Renal cortex interstitium (tissue), 15 donors: ENCODE measurements at places on chromosomes 5 and 9. TPM values are rescaled to one million over a fixed set of nuclear protein-coding genes. Genes with fewer than 3 reads are reported as not detected.

DNA sequence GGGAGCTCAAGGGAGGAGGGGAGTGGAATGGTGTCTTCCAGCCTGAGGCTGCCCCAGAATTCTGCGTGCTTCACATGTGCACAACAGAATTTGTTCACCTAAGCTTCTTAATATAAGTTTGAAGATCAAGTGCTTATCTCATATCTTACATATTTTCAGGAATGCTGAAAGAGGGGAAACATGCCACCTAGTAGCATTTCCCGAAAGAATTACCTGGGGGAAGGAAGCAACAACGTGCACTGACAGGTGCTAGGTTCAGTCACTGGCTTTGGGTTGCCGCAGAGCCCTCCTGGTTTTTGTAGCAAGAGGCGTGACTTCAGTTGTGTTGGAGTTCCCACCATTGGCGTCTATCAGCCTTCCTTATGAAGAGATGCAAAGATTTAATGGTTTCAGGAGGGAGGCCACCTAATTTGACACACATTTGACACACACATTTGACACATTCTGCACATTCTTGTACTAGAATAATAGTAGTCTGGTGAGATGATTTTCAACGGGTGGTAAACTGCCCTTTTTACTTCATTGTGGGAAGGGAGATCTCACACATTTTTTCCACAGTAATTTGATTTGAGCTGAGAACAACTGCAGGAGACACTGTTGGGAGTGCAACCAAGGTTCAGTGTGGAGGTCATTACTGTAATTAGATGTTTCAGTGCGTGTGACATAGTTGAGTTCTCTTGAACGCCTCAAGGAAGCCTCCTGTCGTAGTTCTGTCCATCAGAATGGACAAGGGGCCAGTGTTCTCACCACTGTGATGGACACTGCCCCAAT, 481.3 kb downstream of the CCDC171 start:
- DNase-seq: no peak

DNA sequence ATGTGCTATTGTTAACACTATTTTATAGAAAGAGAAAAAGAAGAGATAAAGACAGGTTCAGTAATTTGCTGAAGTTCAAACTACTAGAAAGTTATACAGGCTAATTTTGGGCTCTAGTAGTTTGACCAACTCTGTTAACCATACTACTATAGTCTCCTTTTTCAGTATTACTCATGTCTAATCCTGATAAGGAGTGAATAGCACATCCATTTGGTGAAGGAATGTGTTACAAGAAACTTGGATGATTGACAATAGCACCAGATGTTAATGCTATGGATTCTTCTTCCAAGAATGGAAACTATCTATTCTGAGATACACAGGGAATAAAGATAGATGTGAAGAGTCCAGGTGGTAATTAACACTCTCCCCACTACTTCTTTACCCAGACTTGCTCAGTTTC, 677.3 kb downstream of the PRELID2 start:
- DNase-seq: no peak

DNA sequence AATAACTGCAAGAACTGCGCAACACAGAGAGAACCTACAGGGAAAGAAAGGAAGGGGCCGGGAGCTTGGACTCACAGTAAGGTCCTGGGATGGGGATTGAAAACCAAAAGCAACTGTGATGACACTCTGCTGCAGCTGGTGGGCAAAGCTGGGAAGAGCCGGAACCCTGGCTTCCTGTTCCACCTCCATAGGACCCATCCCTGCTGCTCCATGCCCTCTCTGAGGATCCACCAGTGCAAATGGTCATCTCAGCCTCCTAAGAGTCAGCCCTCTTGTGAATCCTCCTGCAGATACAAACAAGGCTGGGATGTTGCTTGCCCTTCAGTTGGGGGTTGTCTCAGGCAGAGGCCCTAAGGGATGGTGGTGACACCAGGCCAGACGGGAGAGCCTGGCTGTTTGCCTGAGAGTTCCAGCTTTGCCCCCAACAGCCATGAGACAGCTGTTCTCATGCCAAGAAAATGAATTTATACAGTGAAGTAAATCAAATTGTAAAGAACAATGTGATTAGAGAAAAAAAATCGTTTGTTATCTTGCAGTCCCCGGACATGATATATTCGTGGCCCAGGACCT, 90.8 kb downstream of the TENT4A start:
- no peak for DNase-seq

DNA sequence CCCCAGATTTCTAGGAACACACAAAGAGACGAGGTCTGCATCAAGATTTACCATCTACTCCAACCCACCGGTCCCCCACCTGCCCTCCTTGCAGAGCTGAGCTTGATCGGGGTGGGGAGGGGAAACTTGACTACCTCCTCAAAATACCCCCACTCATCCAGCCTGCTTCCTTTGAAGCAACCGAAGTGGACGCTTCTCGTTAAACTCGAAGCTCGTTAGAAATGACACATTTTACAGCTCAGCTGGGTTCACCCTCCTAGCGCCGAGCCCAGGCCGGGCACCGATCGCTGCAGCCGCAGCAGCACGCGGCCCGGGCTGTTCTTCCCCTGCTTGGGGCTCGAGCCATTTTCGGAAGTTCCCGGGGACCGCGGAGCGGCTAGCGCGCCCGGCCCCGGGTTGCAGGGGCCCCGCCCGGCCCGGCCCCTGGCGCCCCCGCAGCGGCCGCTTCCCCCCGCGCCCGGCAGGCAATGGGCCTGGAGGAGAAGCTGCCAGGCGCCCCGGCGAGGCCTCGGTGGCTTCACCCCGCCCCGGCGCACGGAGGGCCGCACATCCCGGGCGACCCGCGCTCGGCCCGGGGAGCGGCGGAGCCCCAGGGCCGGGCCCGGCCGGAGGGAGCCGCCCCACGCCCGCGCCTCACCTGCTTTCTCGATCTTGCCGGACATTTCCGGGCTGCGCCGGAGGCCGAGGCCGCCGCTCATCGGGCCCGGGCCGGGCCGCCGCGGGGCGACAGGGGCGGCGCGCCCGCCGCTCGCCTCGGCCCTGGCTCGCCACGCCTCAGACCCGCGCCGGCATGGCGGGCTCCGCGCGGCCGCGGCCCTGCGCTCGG, 530 bp downstream of the RAPGEF1 start:
- no peak for DNase-seq

DNA sequence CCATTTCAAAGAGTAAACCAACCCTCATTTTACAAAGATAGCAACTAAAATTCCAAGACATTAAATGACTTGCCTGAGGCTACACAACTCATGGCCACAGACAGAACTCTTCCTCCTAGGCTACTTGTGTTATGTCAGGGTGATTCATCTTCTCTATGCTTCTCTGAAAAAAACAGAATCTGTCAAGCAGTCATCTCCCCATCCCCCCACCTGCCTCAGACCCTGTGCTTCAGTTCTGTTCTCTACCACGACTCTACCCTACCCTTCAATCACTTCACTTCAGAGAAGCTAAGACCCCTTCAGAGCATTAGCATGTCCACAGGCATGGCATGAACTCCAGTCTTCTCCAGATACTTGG, 277.7 kb upstream of the PTGER4 start:
- DNase-seq: no peak

GRCh38 chr9:109122726-109123621, 3.2 kb upstream of the TMEM245 start:
- DNase-seq: no peak

PITX1 gene
- not detected for polyA plus RNA-seq
